Hepatocyte (in vitro differentiated cells): ENCODE measurements at places on chromosomes 2 and 18. TPM values are rescaled to one million over a fixed set of nuclear protein-coding genes. Genes with fewer than 3 reads are reported as not detected.

GRCh38 chr18:50418650-50419049 lies 43.8 kb downstream of the SKA1 start:
- no peak overlapping the region for H3K4me3 ChIP-seq
- H3K27ac ChIP-seq, result no peak overlapping the region
- no peaks in the 10 kb centered on the region for H3K4me1 ChIP-seq
- no peaks in the 10 kb centered on the region for H3K27me3 ChIP-seq
- H3K36me3 ChIP-seq, result no peaks in the 10 kb centered on the region

DNA sequence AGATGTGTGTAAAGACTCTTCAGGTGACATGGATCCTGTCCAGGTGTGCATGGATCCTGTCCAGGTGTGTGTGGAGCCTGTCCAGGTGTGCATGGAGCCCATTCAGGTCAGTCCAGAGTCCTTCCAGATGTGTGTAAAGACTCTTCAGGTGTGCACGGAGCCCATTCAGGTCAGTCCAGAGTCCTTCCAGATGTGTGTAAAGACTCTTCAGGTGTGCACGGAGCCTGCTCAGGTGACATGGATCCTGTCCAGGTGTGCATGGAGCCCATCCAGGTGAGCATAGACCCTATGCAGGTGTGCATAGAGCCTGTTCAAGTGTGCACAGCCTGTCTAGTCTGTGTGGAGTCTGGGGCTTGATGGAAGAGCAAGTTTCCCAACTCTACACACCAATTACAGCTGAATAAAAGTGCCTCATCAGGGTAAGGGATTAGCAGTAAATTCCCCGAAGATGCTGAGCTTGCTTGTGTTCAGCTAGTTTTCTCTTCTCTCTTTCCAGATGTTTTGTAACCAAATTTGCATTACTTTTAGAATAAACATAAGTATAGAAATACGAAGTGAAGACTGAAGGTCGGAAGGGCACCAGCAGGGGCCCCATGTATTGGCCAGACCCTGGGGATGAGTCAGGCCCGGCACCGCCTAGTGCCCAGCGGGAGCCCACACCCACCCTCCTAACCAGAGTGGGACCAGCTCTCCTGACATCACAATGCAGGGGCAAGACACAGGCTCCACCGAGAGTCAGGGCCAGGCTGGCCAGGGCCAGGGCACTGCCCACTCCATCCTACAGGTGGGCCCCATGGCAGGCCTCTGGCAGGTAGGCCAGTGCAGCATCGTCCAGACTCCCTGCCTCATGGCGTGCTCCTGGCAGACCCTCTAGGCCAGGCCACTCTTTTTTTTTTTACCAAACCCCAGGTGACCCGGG lies 38.6 kb upstream of the GPC1 start:
- no peaks in the 10 kb centered on the region for H3K27me3 ChIP-seq
- H3K27ac ChIP-seq, result no peak overlapping the region
- H3K4me1 ChIP-seq, result peaks cover 20% of the 10 kb centered on the region
- no peak overlapping the region for H3K4me3 ChIP-seq

STPG4 gene
- total RNA-seq, result 0.72 TPM in 1 of 2 replicates, not detected in the other

DNA sequence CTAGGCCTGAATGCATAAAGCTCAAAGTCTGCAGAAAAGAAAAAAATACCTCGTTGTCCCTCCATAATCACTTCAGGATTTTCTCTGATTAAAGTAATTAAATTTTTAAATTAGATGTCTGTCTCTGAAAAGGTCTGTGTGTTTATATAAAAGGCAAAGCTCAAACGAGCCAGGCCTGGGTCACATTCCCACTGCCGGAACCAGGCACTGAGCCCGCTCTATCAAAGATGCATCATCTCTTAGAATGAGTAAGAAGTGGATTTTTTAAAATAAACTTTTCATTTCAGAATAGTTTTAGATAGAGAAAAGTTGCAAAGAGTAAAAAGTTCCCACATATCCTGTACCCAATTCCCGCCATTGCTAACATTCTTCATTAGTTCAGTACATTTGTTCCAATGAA lies 202.1 kb upstream of the KYNU start:
- no peaks in the 10 kb centered on the region for H3K4me1 ChIP-seq
- H3K27ac ChIP-seq, result no peak overlapping the region
- H3K36me3 ChIP-seq, result no peaks in the 10 kb centered on the region
- no peak overlapping the region for H3K4me3 ChIP-seq
- H3K27me3 ChIP-seq, result no peaks in the 10 kb centered on the region

GRCh38 chr2:158321264-158321663 lies 135.3 kb downstream of the CCDC148 start:
- H3K36me3 ChIP-seq, result no peaks in the 10 kb centered on the region
- H3K4me1 ChIP-seq, result no peaks in the 10 kb centered on the region
- H3K4me3 ChIP-seq, result no peak overlapping the region
- DNase-seq, result no peak
- H3K27ac ChIP-seq, result no peak overlapping the region

GRCh38 chr2:58614219-58614618 lies 373.1 kb upstream of the FANCL start:
- H3K4me3 ChIP-seq, result no peak overlapping the region
- no peaks in the 10 kb centered on the region for H3K27me3 ChIP-seq
- H3K27ac ChIP-seq, result no peak overlapping the region
- H3K36me3 ChIP-seq, result no peaks in the 10 kb centered on the region
- no peaks in the 10 kb centered on the region for H3K4me1 ChIP-seq

DNA sequence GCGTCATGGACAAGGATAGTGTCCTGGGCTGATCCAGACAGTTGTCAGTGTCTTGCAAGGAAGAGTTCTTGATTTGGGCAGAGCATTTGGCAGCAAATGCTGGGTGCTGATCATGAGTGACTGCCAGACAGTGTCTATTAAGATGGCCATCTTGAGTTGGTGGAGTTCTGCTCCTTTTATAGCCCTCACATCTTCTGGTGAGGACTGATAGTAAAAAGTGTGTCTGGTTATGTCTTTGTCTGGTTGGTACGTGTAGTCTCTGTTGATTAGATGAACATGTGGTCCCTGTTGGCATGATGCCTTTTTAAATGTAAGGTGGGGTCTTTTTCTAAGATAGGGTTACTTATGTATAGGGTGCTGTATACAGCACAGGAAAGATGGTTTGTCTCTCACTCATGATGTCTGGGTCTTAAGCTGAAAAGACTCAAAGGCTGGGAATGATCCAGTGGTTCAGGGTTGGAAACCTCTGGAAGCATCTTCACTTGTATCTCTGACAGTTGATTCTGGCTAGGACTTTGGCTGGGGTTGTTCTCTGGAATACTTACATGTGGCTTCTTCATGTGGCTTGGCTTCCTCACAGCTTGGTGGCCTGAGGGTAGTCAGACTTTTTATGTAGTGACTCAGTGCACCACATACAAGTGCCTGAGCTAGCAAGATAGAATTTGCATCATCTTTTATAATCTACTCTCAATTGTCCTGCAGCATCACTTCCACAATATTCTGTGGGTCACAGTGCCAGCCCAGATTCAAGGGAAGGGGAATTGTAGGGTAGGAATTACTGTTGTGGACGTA lies 11.8 kb downstream of the MTX2 start:
- no peak overlapping the region for H3K27ac ChIP-seq
- no peaks in the 10 kb centered on the region for H3K4me1 ChIP-seq
- no peak overlapping the region for H3K4me3 ChIP-seq
- H3K36me3 ChIP-seq, result no peaks in the 10 kb centered on the region
